H9 (cell line): ENCODE measurements at places on chromosomes 11 and 22. TPM values are rescaled to one million over a fixed set of nuclear protein-coding genes. Genes with fewer than 3 reads are reported as not detected.

DNA sequence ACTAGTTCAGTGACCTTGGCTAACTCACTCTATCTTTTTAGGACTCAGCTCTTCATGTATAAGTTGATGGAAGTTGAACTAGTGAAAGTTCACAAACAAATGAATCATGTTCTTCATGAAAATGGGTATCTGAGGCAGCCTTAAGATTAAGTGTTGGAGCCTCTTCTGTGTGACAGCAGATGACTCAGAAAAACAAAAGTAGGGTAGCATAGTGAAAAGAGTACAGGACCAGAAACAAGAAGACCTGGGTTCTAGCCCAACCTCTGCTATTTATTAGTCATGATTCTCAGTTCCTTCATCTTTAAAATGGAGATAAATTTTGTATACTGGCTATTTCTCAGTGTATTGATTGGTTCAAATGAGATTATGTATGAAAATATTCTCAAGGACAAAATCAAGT lies 60.2 kb downstream of the USP35 start:
- H3K4me1 ChIP-seq: no peaks in the 10 kb centered on the region
- no peak for DNase-seq
- H3K27me3 ChIP-seq: no peaks in the 10 kb centered on the region
- H3K36me3 ChIP-seq: peaks cover 4% of the 10 kb centered on the region; the same call in 1 of the 2 replicates
- no peak overlapping the region for H3K27ac ChIP-seq
- H3K4me3 ChIP-seq: no peak overlapping the region

DNA sequence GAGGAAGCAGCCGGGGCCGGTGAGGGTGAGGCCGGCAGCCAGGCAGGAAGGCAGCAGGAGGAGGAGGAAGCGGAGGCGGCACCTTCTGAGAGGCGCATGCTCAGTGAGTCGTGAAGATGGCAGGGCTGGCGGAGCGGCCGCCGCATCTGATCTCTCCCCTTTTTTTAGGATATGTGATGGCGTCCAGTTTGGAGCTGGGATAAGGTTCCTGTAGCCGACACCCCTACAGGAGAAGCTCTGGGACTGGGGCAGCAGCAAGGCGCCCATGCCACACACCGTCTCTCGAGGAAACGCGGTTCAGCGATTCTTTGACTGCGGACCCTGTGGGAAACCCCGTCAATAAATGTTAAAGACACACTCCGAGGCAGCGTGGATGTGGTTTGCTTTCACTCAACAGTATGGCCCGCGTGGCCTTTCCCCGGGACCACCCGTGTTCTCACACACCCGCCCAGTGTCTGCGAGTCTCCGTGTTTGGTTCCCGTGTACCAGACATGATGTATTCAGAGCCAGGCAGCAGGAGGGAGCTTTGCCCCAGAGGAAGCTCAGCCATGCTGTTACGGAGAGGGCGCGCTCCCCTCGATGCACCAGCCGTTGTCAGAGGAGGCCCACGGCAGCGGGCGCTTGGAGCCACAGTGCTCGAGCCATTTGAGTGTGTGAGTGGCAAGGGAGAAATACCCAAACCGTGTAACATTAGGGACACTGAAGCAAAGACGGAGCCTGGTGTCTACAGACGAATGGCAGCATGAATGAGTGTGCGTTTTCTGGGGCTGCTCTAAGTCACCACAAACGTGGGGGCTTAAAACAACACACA lies 27.7 kb upstream of the PARVB start:
- no peak overlapping the region for H3K27ac ChIP-seq
- no peak overlapping the region for H3K4me3 ChIP-seq
- DNase-seq: no peak
- H3K36me3 ChIP-seq: peaks cover 69% of the 10 kb centered on the region
- H3K4me1 ChIP-seq: no peaks in the 10 kb centered on the region
- H3K27me3 ChIP-seq: no peaks in the 10 kb centered on the region

GRCh38 chr22:17418890-17419324 lies 49.6 kb downstream of the CECR2 start:
- no peak overlapping the region for H3K27ac ChIP-seq
- no peaks in the 10 kb centered on the region for H3K27me3 ChIP-seq
- H3K4me1 ChIP-seq: peaks cover 8% of the 10 kb centered on the region; the same call in 1 of the 2 replicates
- H3K4me3 ChIP-seq: no peak overlapping the region

The SMC1B gene
- 0.11 TPM in 1 of 2 replicates, not detected in the other for total RNA-seq

DNA sequence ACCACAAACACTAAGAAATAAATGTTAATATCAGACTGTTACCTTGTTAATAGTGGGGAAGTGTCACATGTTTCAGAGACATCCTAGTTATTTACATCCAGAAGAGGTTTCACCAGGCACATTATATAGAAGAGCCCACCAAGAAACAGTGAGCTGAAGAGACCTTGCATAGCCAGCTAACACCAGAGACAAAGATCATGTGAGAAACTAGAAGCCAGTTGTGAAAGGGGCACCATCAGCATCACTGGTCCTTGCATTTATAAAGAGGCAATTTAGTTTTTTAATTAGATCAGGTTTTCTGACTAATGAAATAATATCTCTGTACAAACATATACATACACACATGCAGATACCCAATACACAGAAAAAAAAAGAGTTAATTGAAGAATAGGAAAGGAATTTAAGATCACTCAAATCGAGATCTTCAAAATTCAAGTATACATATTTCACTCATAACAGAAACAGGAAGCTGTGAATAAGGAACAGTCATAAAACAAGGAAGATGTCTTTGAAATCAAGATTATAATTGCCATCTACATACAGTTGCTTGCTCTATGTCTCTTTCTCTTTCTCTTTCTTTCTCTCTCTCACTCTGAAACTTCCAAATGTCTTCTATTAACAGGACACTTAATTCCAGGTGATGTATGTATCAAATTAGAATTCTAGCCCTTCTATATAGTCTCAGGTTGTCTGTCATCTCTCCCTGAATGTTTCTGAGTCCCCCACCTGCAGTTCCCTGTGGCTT lies 348.7 kb downstream of the ETS1 start:
- no peak overlapping the region for H3K4me3 ChIP-seq
- no peaks in the 10 kb centered on the region for H3K27me3 ChIP-seq
- no peak for DNase-seq
- H3K27ac ChIP-seq: no peak overlapping the region
- no peaks in the 10 kb centered on the region for H3K4me1 ChIP-seq

DNA sequence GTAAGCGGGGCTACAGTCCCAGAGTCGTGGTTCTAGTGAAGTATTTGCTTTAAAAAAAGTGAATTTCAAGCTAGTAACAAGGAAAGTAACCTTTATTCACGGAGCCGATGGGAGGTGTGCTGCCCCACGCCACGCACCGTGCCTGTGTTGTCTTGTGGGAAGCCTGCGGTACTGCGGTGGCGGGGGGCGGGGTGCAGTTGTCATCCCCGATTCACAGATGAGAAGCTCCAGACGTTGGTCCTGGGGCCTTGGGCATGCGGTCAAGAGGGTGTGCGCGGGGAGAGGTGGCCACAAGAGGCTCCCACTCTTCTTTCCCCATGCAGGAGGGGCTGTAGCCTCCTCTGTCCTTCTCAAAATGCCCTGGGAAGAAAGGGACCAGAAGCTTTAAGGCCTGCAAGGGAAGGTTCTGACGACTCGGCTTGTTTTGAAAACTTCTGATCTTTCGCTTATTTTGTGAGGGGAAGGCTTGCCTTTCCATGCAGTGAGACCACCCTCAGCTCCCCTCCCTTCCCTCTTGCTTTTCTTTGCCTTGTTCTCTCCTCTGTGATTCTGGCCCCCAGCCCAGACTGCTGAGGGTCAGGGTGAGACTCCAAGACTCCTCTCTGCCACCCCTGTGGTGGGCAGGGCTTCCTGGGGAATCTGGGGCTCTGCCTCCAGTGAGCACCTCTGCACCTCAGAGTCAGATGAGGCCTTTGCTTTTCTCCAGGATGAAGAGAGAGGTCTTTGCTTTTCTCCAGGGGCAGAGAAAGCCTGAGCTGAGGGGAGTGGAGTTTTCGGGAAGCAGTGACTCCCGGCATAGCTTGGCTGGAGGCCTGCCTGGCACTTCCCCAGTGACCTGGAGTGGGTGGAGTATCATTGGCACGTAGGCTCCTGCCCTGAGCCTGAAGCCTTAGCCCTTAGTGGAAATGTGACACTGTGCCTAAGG lies 6.2 kb downstream of the GLB1L3 start:
- H3K4me1 ChIP-seq: no peaks in the 10 kb centered on the region
- no peaks in the 10 kb centered on the region for H3K27me3 ChIP-seq
- no peak for DNase-seq

GRCh38 chr11:1714908-1715885 lies 18.2 kb downstream of the KRTAP5-6 start:
- peak; percentile 12 for DNase-seq
- no peaks in the 10 kb centered on the region for H3K36me3 ChIP-seq
- no peak overlapping the region for H3K4me3 ChIP-seq
- no peaks in the 10 kb centered on the region; the same call in 1 of the 2 replicates for H3K27me3 ChIP-seq
- H3K27ac ChIP-seq: no peak overlapping the region

The TTC36 gene
- 1.6 TPM in 2 replicates for total RNA-seq

The MRPL49 gene
- 66.7 and 73.4 TPM in 2 replicates for total RNA-seq

GRCh38 chr11:83845797-83846196 lies 559.6 kb upstream of the CCDC90B start:
- H3K27me3 ChIP-seq: no peaks in the 10 kb centered on the region
- no peak for DNase-seq
- no peak overlapping the region for H3K27ac ChIP-seq
- no peaks in the 10 kb centered on the region for H3K4me1 ChIP-seq

DNA sequence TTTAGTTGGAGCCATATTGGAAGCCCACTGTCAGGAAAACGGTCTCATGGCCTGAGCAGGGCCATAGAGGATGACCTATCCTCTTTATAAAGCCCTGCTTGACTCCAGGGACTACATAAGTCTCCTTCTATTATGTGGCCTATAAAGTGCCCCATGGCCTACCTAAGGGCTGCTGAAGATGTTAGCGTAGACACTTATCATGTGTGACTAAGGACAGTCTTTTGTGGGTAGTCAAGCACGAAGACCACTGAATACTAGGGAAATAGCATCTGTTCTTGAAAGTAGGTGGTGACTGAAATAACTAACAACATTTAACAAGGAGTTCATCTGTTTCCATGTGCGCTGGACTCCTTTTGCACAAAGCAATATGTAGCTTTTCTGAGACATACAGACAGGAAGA lies 117.1 kb downstream of the SWAP70 start:
- peaks cover 19% of the 10 kb centered on the region; the same call in 2 of the 3 replicates for H3K36me3 ChIP-seq
- no peak overlapping the region for H3K27ac ChIP-seq
- no peaks in the 10 kb centered on the region for H3K27me3 ChIP-seq
- no peak for DNase-seq

The SLCO2B1 gene
- total RNA-seq: not detected in 2 replicates

The ALX4 gene
- not detected in 2 replicates for total RNA-seq

DNA sequence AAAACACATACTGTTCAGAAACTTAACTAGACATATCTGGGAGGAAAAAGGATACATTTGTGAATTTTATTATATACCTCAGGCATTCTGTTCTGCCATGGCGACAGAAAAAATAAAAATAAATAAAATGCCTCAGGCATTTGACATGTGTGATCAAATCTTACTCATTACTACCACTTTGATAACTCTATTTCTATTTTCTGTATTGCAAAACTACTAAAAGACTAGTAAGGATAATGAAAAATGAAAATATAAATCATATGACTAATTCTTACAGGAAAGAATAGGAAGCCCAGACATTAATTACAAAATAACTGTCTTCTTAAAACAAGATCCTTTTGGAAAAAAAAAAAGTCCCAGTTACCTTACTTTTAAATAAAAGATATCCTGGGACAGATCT lies 5.3 kb downstream of the PICALM start:
- DNase-seq: no peak
- H3K27me3 ChIP-seq: no peaks in the 10 kb centered on the region
- H3K36me3 ChIP-seq: no peaks in the 10 kb centered on the region
- H3K4me1 ChIP-seq: no peaks in the 10 kb centered on the region; the same call in 1 of the 2 replicates
- no peak overlapping the region for H3K4me3 ChIP-seq

DNA sequence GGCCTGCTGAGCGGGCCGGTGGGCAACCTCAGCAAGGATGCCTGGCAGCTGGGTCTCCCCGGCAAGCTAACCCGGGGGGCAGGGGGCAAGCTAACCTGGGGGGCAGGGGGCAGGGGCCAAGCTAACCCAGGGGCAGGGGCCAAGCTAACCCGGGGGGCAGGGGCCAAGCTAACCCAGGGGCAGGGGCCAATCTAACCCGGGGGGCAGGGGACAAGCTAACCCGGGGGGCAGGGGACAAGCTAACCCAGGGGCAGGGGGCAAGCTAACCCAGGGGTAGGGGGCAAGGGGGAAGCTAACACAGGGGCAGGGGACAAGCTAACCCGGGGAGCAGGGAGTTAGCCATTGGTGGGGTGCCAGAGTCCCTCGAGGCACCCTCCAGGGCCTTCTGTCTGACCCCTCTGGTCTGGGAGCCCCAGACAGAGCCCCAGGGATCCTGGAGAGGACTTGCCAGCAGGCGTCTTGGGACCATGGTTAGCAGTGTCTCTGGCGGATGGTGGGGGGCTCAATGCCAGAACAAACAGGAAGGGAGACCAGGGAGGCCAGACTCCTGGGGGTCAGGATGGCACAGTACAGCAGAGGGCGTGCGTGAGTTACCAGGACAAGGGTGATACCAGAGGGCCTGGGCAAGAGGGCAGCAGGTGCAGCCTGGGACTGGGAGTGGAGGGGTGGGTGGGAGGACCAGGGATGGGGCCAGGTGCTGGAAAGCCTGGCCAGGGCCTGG lies 16.1 kb downstream of the IGF2 start:
- no peak overlapping the region for H3K4me3 ChIP-seq
- no peaks in the 10 kb centered on the region for H3K36me3 ChIP-seq
- no peaks in the 10 kb centered on the region for H3K27me3 ChIP-seq
- DNase-seq: no peak
- H3K4me1 ChIP-seq: no peaks in the 10 kb centered on the region

- H3K36me3 ChIP-seq: peaks cover 6% of the 10 kb centered on the region
- no peak overlapping the region for H3K27ac ChIP-seq
- no peaks in the 10 kb centered on the region for H3K4me1 ChIP-seq
- H3K27me3 ChIP-seq: no peaks in the 10 kb centered on the region
- no peak for DNase-seq
Measured at GRCh38 chr11:133790995-133791394, 54.3 kb downstream of the SPATA19 start.

DNA sequence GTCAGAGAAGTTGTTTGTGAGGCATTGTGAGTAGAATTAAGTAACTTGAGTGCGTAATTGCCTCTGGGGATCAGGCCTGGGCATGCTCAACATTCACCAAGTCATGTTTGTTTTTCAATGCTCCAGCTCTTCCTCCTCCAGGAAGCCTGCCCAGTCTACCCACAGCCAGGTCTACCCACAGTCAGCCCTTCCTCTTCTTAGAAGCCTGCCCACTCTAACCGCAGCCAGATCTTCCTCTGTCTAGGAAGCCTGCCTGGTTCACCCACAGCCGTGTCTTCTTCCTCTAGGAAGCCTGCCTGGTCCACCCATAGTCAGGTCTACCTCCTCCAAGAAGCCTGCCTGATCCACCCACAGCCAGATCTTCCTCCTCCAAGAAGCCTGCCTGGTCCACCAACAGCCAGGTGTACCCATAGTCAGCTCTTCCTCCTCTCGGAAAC lies 25.0 kb downstream of the LRP5 start:
- 0 out of 2 replicates have a peak, but pooled peaks cover 3% of the 10 kb centered on the region for H3K36me3 ChIP-seq
- DNase-seq: no peak
- H3K27me3 ChIP-seq: no peaks in the 10 kb centered on the region
- no peak overlapping the region for H3K4me3 ChIP-seq
- H3K27ac ChIP-seq: no peak overlapping the region
- H3K4me1 ChIP-seq: peaks cover 3% of the 10 kb centered on the region; the same call in 1 of the 2 replicates

The HEPHL1 gene
- total RNA-seq: 0.07 TPM in 1 of 2 replicates, not detected in the other

GRCh38 chr22:35530700-35531099 lies 9.9 kb upstream of the RASD2 start:
- no peak overlapping the region for H3K4me3 ChIP-seq
- H3K27ac ChIP-seq: no peak overlapping the region
- peaks cover 3% of the 10 kb centered on the region; the same call in 1 of the 2 replicates for H3K4me1 ChIP-seq
- no peaks in the 10 kb centered on the region for H3K36me3 ChIP-seq

The TH gene
- total RNA-seq: not detected in 2 replicates

- no peak overlapping the region; the same call in 1 of the 3 replicates for H3K4me3 ChIP-seq
Measured at GRCh38 chr11:94128291-94128745, 323 bp upstream of the PANX1 start.
